ENCODE measurements at places on chromosomes 12 and 14.
A peak's percentile ranks its signal among the peaks of the same experiment; 100 is the strongest.

DNA sequence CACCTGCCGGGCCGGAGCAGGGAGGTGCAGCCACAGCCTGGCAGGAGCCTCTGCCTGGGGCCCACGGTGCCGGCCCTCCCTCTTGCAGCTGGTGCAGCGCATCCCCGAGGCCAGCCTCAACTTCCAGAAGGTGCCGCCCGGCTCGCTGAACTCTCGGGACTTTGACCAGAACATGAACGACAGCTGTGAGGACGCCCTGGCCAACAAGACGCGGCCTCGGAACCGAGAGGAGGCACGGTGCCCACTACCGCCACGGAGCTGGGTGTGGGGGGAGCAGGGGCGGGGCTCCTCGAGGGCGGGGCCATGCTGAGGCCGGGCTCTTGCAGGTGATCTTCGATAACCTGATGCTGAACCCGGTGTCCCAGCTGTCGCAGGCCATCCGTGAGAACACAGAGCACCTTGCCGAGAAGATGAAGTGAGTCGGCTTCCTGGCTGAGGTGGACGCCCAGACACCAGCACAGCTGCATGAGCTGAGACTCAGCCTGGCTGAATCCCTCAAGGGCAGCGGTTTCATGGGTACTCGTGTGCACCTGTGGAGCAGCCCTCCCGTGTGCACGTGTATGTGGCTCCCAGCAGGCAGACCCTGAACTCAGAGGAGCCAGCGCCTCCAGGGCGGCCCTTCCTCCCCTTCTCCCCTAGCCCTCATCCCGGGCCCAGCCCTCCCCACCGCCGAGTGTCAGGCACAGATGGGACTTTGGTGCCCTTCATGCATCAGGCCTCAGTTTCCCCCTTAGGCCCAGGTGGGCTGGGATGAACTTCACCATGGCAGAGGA is 28.6 kb downstream of the CEP170B start:
- DNase-seq: peak; percentile 40

DNA sequence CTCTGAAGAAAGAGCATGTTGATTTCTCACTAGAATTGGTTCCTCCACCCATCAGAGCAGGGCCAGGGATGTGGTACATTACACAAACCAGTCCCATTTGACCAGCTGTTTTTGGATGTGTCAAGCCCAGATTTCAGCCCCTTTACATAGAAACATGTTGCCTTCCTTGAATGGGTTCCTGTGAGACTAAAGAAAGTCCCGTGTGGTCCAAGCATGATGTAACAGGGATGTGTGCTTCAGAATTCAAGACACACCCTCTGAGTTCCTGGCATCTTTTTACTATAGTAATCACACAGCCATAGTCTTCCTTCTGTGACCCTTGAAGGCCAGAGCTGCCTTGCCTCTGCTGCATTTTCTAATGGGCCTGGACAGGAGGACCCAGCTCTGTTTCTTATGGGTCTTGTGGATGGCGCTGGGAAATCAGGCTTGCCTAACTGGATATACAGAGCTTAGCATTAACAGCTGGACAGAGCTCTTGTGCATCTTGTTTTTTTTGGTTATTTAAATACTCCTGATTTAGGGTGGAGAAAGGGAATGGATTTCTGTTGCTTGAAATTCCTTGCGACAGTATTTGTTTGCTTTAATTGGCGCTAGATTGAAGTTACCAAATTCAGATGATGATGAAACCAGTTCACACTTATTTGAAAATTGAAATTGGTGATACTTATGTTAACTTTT is 341.0 kb downstream of the ZFP36L1 start:
- no peak for DNase-seq

DNA sequence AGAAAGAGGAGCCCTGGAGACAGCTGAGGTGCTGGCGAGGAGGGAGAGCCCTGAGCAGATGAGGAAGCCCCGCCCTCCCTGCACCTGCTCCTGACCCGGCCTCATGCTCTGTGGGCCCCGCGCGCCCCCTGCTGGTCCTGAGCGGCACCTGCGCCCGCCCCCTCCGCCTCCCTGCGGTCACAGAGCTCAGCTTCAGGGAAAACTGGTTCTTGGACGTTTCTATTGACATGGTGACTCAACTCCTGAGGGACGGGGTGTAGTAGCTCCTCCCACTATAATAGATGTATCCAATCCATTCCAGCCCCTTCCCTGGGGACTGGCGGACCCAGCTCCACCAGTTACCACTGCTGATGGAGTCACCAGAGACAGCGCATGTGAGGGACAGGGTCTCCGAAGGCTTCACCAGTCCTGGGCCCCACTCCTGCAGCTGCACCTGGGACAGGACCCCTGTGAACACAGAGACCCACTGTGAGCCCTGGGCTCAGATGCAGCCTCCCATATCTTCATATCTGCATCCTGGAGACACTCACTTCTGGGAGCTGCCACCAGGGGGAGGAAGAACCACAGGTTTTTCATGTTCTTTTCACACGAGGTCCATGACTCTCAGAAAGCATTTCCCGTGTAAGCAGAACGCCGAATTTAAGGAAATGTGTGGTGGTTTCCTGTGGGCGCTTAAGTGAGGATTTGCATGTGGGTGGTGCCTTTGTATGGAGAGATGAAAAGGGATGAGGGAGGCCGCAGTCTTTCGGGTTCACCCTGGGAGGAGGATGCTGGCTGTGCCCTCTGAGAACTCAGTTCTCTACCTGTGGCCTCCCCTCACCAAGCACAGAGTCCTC is 1346.4 kb downstream of the TMEM121 start:
- peak; percentile 92 for DNase-seq

DNA sequence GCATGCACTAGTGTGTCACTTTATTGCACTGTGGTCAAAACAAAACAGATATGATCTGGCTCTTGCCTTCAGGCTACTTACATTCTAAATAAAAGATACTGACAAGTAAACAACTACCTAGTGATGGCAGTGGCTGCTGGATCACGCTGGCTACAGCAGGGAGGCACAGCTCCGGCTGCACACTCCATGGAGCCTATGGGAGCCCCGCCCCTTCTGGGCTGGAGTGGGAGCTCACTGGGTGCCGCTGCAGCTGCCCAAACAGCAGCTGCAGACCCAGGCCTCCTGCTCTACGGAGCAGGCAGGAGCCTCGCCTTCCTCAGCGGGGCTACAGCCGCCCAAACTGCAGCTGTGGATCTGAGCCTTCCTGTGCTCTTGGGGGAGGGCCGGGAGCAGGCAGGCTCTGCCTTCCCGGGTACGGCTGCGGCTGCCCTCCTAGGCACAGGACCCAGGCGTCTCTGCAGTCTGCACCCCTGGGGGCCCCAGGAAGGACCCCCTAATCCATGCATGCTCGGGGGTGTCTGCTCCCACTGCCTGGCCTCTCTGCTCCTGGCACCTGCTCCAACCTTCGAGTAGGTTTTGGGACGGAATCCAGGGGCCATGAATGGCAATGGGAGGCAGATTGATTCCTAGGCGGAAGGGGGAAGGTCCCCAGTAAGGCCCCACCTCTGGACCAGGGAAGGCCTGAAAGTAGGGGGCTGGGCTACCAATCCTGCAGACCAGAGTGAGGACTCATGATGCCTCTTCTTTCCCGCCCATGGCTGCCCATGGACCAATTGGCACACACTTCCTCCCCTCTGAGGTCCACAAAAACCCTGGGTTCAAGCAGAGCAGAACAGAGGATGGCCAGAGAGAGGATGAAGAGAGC is 253.1 kb downstream of the ANO6 start:
- no peak for DNase-seq

GRCh38 chr12:49655595-49656236 is 32.4 kb downstream of the PRPF40B start:
- DNase-seq: no peak

- no peak for DNase-seq
Measured at GRCh38 chr14:71985538-71986189, 53.4 kb downstream of the RGS6 start.

DNA sequence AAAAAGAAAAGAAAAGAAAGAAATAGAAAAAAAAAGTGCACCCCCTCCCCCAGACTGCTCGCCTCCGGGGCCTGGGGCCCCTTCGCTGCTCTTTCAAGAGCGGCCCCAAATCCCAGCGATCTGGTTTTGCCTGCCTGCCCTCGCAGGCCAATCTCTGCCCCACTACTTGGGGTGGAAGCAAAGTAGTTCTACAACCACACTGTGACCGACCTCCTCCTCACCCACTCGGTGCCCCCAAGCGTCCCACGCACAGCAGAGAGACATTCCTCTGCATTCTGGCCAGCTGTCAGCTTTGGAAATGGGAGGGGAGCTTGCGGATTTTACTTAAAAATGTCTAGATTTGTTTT is 2.4 kb upstream of the TBX3 start:
- DNase-seq: no peak

DNA sequence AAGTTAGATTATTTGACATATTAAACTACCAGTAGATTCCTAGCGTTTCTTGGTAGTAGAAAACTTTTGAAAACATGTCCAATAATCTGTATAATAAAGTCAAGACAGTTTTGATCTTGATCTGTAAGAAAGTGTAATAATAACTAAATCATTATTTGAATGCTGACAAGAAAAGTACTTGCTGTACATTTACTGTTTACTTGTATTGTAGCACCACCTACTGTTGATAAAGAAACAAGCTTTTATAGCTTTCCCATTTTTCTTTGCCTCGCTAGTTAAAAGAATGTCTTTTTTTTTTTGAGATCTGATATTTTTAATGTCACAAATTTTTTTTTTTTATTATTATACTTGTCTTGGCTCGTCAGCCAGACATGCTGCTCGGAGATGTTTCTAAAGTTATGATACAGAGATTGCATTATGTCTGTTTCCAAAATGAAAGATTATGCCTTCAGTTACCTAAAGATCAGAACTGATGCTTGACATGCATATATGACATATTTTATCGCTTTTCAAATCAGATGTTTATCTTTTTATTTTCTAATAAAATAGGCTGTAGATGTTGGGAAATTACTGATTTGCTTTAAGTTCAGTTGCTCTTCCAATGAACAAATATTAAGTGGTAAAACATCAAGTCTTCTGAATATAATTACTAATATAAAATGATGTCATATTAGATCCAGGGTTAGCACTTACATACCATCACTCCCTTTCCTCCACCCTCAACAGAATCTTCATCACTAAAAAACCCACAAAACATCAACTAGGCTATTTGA is 140.5 kb downstream of the AKAP6 start:
- peak; percentile 41 for DNase-seq

DNA sequence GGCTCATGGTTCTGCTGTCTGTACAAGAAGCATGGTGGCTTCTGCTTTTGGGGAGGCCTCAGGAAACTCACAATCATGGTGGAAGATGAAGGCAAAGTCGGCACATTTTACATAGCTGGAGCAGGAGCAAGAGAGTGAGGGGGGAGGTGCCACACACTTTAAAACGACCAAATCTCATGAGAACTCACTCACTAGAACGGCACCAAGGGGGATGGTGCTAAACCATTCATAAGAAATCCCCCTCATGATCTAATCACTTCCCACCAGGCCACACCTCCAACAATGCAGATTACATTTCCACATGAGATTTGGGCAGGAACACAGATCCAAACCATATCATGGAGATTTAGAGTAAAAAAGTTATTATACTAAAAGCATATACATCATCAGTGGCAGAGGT is 13.6 kb upstream of the LEMD3 start:
- DNase-seq: no peak

GRCh38 chr14:28130610-28131284 is 635.8 kb upstream of the FOXG1 start:
- no peak for DNase-seq

DNA sequence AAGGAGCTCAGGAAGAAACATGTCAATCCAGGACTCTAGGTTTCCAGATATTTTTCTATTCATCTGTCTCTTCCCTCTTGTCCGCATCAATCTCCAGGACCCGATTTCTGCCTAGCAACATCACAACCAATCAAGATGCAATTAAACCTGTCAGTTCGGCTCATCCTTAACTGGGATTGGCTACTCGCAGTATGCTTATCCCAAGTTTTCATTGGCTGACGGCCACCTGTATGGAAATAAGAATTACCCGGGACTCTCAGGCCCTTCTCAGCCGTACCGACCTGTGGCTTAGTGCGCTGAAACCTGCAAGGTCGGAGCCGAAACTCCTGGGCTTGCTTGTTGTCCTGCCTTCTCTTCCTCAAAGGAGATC is 20.4 kb upstream of the ATP5MC2 start:
- DNase-seq: peak; percentile 76

DNA sequence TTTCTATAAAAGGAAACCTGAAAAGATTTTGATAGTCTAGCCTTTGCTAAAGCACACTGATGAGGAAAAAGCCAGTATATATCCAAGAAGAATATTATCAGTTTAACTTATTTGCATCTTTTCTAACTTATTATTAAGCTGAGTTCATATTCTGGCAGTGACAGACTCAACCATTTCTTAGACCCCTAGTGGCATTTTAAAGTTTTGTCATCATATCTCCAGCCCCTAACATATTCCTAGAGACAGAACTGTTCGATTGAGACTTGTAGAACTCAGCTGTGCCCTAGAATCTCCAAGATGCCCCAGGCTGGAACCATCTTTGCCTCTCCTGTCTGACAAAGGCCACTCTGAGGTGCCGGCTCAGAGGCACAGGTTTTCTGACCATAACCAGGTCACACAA is 365.6 kb downstream of the NELL2 start:
- DNase-seq: no peak

DNA sequence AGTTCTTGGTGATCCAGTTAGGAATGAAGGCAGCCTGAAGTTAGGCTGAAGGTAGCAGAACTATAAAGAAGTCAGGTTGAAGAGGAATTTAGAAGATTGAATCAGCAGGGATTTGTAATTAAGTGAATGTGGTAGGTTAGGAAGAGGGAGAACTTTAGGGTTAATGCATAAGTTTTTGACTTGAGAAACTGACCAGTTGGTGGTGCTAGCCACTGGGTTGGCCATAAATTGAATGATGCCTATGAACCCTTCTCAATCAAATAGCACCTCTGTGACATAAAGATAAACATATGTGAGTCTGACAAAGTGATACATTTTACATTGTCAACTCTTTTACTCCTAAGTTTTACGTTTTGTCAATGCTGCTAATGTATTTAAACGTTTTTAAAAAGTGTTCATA is 290.6 kb upstream of the NAV3 start:
- no peak for DNase-seq

- no peak for DNase-seq
Measured at GRCh38 chr14:22837114-22837749, 847 bp downstream of the MMP14 start.

GRCh38 chr12:72869024-72869423 is 596.9 kb downstream of the TRHDE start:
- no peak for DNase-seq

- no peak for DNase-seq
Measured at GRCh38 chr12:18446061-18446644, 184.8 kb downstream of the PIK3C2G start.

- DNase-seq: no peak
Measured at GRCh38 chr14:92568621-92569479, 55.3 kb downstream of the RIN3 start.

- no peak for DNase-seq
Measured at GRCh38 chr12:32217354-32218310, 111.0 kb downstream of the BICD1 start.

- DNase-seq: no peak
Measured at GRCh38 chr12:633731-634130, 29.5 kb downstream of the NINJ2 start.

- no peak for DNase-seq
Measured at GRCh38 chr12:64618953-64619590, 8.8 kb downstream of the RASSF3 start.

All from Jurkat, Clone E6-1 (cell line).